ENCODE measurements at places on chromosomes 2 and 18. TPM values are rescaled to one million over a fixed set of nuclear protein-coding genes. Genes with fewer than 3 reads are reported as not detected.

Gene PLGLB1
- total RNA-seq, result 0.38 TPM

Gene HOXD13
- not detected for total RNA-seq

Gene CCDC74A
- total RNA-seq, result 24.2 TPM

Gene RAD51AP2
- 0.14 TPM for total RNA-seq

Gene ANKRD36
- 9.9 TPM for total RNA-seq

Gene ASTL
- total RNA-seq, result not detected
